ENCODE measurements at places on chromosomes 5 and 9. TPM values are rescaled to one million over a fixed set of nuclear protein-coding genes. Genes with fewer than 3 reads are reported as not detected.

- H3K4me1 ChIP-seq: no peaks in the 10 kb centered on the region
- H3K27ac ChIP-seq: no peak overlapping the region
- no peak overlapping the region for H3K4me3 ChIP-seq
- no peaks in the 10 kb centered on the region for H3K27me3 ChIP-seq
Measured at GRCh38 chr5:141421489-141421855, 621 bp downstream of the PCDHGA11 start.

SLC6A7 gene
- total RNA-seq: not detected

DBH gene
- total RNA-seq: not detected

DNA sequence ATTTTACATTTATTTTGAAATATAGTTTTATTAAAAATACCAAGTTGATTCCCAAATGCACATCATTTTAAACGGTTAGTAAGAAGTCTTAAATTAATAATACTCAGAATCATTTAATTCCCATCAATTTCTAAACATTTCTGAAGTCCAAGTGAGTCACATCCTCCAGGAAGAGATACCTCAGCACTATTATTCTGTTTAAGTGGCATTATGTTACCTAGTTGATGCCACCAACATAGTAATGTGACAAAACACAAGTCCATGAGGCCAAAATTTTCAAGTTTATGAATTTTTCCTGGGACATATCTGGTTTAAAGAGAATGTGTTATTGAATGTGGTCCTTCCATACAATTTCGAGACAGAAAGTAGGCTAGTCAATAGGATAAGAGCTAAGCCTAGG is 1348.3 kb upstream of the CDH9 start:
- H3K36me3 ChIP-seq: no peaks in the 10 kb centered on the region
- H3K27ac ChIP-seq: no peak overlapping the region
- no peak for DNase-seq
- H3K4me1 ChIP-seq: no peaks in the 10 kb centered on the region
- no peaks in the 10 kb centered on the region for H3K27me3 ChIP-seq

SMIM33 gene
- not detected for total RNA-seq

DNA sequence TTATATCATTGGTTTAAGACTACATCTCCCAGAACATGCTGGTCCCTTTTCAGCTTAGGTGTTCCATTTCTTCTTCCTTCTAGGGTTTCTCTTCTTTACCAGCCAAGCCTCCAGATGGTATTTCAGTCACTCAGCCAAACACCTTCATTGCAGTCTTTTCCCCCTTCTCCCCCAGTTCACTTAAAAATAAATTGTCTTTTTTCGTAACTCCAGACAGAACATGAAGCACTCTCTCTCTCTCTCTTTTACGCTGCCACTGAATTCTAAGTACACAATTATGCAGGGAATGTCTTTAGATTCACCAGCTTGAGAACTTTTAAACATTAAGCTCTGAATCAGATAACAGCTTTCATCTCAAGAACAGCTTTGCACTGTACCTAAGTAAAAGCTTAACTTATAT is 419.7 kb upstream of the BRINP1 start:
- H3K27ac ChIP-seq: no peak overlapping the region
- H3K36me3 ChIP-seq: no peaks in the 10 kb centered on the region
- no peaks in the 10 kb centered on the region for H3K27me3 ChIP-seq
- DNase-seq: no peak
- no peaks in the 10 kb centered on the region for H3K4me1 ChIP-seq

DNA sequence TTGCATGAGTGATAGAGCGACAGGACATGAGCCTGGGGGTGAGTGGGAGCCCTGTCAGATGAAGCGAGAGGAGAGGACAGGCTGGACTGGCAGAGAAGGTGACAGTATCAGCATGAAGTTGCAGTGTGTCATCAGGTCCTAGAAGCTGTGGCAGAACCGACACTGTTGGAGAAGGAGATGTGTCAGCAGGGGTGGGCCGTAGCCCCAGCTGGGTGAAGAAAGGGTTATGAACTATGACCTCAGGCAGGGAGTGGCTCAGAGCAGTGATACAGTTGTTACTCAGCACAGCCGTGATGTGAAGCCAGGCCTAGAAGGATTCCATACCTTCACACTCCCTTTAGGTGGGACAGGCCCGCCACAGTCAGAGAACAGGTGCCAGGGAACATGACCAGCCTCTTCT is 7.6 kb downstream of the PCYOX1L start:
- H3K27me3 ChIP-seq: no peaks in the 10 kb centered on the region
- H3K4me3 ChIP-seq: no peak overlapping the region
- H3K36me3 ChIP-seq: no peaks in the 10 kb centered on the region
